ENCODE measurements at places on chromosomes 6 and 20.

GRCh38 chr6:109944448-109944847 is 33.7 kb upstream of the GPR6 start:
- no peak for DNase-seq

DNA sequence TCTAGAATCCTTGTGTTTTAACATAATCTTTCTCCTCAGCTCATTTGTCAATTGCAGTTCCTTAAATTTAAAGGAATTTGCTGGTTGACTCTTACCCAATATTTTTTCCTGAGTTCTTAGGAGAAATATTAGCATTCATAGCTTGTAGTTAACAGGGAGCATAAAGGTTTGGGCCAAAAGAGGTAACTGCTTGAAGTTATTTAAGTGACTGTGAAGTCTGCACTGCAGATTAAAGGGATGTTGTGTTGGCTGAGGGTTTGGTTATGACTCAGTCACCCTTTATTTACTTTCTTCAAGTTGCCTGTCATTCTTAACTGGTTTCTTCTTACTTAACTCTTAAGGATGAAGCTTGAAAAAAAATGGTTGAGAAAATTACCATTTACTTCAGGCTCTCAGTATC is 220.3 kb upstream of the LAMP5 start:
- no peak for DNase-seq

DNA sequence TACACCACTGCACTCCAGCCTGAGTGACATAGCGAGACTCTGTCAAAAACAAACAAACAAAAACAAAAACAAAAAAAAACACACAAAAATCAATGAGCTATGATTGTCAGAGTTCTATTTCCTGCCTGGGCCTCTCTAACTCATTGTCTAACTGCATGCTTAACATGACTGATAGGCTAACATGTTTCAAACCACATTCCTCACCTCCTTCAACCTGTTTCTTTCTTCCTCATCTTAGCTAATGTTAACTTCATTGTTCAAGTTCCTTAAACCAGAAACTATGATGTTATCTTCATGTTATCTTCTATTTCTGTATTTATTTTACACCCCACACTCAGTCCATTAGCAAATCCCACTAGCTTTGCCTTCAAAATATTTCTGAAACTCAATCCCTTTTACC is 41.5 kb downstream of the BEND6 start:
- no peak for DNase-seq

DNA sequence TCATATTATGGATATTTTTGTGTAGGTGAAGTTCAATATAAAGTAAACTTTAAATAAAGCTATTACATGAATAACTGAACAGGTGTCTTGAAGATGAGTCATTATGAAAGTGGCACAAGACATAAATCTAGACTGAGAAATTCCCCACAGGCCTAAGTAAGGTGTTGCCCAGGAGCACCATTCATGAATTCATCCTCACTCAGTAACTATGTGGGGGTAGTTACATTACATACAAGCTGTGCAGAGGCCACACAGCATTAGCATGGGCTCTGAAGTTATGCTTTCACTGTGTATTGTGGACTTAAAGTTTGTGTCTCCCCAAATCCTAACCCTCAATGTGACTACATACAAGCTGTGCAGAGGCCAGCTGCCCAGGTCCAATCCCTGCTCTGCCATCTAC is 65.9 kb downstream of the BCAS1 start:
- DNase-seq: no peak

DNA sequence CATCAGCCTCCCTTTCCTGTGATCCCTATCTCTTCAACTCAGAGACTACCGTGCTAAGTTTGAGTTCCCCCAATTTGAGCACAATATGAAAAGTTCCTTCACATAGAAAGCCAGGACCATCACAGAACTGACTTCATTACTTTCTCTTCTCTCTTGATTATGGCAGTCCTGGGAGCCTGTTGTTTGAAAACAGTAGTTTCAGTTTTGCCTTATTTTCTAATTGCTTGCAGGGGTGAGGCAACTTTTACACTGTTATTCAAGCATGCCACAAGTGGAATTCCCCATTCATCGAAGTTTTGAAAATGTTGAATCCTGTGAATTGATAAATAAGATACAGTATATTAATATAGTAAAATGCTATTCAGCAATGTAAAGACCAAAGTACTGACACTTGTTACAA is 569.7 kb upstream of the MARCKS start:
- DNase-seq: no peak

DNA sequence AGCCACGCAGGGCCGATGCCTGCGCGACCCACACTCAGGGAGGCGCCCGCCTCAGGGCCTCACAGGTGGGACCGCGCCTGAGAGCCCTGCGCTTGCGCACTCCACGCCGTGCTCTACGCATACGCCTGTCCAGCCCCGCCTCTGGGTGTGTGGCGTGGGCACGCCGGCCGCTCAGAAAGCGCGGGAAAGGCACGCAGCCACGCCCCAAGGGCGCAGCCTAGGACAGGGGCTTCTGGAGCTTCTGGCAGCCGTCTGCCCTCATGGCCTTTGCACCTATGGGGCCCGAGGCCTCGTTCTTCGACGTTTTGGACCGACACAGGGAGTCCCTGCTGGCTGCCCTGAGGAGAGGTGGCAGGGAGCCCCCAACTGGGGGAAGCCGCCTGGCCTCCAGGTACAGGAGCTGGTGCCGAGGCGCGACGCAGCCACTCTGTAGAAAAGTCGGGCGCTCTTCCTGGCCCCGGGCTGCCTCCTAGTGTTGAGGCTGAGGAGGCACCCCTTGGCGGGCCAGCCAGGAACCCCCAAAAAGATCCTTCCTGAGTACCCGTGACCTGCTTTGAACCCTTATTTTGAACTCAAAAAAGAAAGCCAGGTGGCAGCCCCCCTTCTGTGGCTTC is at the start of gene SPO11:
Gene SPO11, plus strand, starts transcription at position 196 of the 614 bp plus-strand sequence. Its CDS starts 65 bp downstream, at position 261.
- no peak for DNase-seq

Data from SW 1271 (cell line).